ENCODE measurements at places on chromosomes 3 and 15.

GRCh38 chr15:87938031-87938430 lies 318.5 kb downstream of the NTRK3 start:
- DNase-seq = no peak

GRCh38 chr15:90033006-90033405 lies 31.9 kb downstream of the ZNF710 start:
- DNase-seq = no peak

DNA sequence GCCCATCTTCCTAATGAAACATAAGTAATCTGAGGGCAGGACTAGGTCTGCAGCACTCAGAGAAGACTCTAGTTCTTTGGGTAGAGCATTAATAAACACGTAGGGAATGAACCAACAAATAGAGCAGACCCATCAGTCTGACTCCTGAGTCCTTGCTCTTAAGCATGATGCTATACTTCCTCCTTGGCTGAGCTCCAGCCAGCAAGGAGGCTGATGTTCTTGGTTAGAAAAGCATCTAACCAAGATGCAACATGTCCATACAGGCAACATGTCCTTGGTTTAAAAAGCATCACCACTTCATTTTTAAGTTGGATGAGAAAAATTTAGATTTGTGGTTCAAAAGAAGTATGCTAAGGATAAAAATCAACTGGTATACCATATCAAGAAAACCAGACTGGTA lies 8.5 kb upstream of the MYH15 start:
- DNase-seq = no peak

- peak; percentile 10 for DNase-seq
These were observed 44.4 kb downstream of the PCOLCE2 start for GRCh38 chr3:142844339-142844977.

- no peak for DNase-seq
These were observed 339.7 kb upstream of the EPHA3 start for GRCh38 chr3:88767746-88768145.

DNA sequence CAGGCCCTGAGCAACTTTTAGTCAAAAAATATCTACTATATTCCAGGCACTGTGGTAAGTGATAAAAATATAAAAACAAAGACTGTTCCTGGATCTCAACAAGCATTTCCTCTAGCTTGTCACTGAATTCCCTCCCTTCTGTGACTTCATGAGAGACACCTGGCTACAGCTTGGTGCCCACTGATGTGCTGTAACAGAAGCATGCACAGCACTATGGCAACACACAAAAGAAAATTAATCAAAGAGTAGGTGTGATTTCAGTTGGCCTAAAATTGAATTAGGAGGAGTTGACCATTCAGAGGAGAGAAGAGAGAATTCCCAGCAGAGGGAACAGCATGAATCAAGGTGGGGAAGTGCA lies 158.9 kb upstream of the LPP start:
- no peak for DNase-seq

DNA sequence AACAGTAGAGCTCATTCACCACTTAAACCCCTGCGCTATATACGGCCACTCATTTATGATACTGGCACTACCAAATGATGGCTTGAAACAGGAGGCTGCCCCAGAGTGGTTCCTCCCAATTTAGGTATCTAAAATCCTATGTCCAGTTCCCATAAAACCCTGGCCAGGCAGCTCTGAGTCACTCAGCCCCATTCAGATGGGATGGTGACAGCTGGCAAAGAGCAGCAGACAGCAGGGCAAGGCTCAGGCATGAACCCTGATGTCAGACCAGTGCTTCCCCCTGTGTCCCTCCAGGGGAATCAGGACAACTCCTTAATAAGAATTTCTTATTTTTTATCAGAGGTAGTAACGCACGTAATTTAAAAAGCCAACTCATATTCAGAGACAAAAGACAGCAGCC lies 77.2 kb upstream of the RNU6-1 start:
- DNase-seq = no peak

- no peak for DNase-seq
These were observed 38.1 kb downstream of the DAPK2 start for GRCh38 chr15:64008177-64008576.

GRCh38 chr15:83319771-83320170 lies 35.3 kb upstream of the BNC1 start:
- DNase-seq = no peak

- peak; percentile 17 for DNase-seq
These were observed 4.2 kb downstream of the FURIN start for GRCh38 chr15:90872486-90873184.

DNA sequence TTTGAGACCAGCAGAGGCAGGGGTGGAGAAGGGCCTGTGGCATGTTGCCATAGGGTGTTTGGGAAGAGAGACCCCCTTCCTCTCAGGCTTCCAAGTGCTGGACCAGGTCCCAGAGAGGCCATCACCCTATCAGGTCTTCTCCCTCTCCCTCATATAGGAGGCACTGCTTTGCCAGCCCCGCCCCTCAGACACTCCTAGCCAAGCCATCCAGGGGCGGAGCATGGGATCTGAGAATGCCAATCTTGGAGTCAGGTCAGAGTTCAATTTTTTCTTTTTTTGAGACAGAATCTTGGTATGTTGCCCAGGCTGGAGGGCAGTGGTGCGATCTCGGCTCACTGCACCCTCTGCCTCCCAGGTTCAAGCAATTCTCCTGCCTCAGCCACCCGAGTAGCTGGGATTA lies 32.7 kb downstream of the CRABP1 start:
- no peak for DNase-seq

DNA sequence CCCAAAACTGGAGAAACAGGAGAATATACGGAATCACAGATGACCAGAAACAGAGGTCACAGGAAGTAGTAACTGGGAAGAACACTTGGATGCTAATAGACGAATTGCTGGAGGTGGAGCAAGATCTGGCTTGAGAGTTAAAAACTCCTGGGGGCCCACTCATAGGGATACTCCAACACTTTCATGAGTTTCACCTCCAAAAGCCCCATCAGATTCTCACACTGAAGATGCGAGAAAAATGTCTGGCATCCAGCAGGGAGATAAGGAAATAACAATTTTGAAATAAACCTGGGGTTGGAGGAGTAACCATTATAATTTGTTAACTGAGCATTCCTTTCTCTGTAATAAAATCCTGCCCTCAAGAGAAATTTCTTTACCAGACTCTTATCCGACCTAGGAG lies 154.0 kb downstream of the ANXA2 start:
- DNase-seq = no peak

GRCh38 chr3:117963858-117964257 lies 1070.8 kb downstream of the IGSF11 start:
- DNase-seq = no peak

DNA sequence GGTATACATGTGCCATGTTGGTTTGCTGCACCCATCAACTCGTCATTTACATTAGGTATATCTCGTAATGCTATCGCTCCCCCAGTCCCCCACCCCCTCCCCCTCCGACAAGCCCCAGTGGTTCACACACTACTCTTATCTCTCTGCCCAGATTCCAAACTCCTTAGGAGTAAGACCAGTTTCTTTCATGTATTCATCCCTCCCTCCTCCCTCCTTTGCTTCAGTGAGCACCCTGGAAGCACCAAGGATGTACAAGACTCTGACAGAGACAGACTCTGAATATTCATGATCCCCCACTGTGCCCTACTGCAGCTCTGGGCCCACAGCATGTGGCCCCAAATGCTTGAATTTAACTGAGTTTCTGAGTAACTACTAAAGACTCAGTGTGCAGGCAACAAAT lies 113.8 kb upstream of the RAD18 start:
- DNase-seq = no peak

GRCh38 chr15:75801859-75802593 lies 41.2 kb upstream of the UBE2Q2 start:
- peak; percentile 80 for DNase-seq
